ENCODE measurements at places on chromosomes 6 and 20. TPM values are rescaled to one million over a fixed set of nuclear protein-coding genes. Genes with fewer than 3 reads are reported as not detected.

BTBD9 gene
- total RNA-seq: 20.9 TPM

PRDM1 gene
- 47.7 TPM for total RNA-seq

WFDC10B gene
- total RNA-seq: not detected

- no peak for DNase-seq
Observed at GRCh38 chr6:155882527-155883333, 427.1 kb upstream of the NOX3 start.

GRCh38 chr6:151494936-151495320 is 1.1 kb downstream of the CCDC170 start:
- DNase-seq: no peak

GRCh38 chr6:30884521-30885480 is 482 bp downstream of the DDR1 start:
- no peak for DNase-seq

- DNase-seq: no peak
Observed at GRCh38 chr6:37998366-37998765, 178.8 kb downstream of the ZFAND3 start.

SLPI gene
- 97.4 TPM for total RNA-seq

Data from suprapubic skin (tissue), 4 donors.